Cardiac ventricle fibroblast (primary cell): ENCODE measurements at places on chromosomes 13 and 19. TPM values are rescaled to one million over a fixed set of nuclear protein-coding genes. Genes with fewer than 3 reads are reported as not detected.

Gene IQCN
- 0.15 and 0.25 TPM in 2 replicates for total RNA-seq

Gene SMIM17
- total RNA-seq = 0.15 TPM in 1 of 2 replicates, not detected in the other

Gene LYPD3
- 0.44 and 0.75 TPM in 2 replicates for total RNA-seq

Gene CASP14
- not detected in 2 replicates for total RNA-seq

Gene CAPN12
- total RNA-seq = not detected in 2 replicates

Gene ZNF443
- 0.59 and 1.1 TPM in 2 replicates for total RNA-seq

Gene SPACA4
- not detected in 2 replicates for total RNA-seq

Gene B3GNT3
- total RNA-seq = not detected in 2 replicates

Gene POU2F2
- total RNA-seq = not detected in 2 replicates

Gene SF3A2
- total RNA-seq = 36.3 and 60.0 TPM in 2 replicates
